ENCODE measurements at places on chromosomes 16 and 17.
A peak's percentile ranks its signal among the peaks of the same experiment; 100 is the strongest.

DNA sequence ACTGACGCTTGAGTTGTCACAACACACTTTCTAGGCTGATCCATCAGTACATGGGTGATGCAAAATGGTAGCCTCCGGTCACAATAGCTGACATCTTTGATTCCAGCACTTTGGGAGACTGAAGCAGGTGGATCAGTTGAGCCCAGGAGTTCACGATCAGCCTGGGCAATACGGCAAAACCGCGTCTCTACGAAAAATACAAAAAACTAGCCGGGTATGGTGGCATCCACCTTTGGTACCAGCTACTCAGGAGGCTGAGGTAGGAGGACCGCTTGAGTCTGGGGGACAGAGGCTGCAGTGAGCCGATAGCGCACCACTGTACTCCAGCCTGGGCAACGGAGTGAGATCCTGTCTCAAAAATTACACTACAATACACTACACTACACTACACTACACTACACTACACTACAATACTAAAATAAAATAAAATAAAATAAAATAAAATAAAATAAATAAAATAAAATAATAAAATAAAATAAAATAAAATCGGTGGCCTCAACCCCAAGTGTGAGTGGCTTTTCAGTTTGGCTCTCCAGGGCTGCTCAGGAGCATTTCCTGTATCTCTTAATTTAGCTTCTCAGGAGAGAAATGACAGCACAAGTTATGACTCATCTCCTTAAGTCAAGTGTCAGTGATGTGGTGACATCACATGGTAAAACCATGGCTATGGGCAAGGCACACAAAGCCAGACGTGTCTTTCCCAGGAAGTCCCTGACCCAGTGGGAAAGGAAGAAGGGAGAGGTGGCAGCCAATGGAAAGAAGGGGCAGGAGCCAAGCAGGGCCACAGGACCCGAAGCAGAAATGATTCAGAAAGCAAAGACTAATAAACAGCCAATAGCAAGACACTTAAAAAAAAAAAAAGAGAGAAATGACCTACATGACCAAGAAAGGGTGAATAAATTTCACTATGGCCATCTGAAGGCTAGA is 75.3 kb upstream of the TBC1D3K start:
- no peak for DNase-seq

DNA sequence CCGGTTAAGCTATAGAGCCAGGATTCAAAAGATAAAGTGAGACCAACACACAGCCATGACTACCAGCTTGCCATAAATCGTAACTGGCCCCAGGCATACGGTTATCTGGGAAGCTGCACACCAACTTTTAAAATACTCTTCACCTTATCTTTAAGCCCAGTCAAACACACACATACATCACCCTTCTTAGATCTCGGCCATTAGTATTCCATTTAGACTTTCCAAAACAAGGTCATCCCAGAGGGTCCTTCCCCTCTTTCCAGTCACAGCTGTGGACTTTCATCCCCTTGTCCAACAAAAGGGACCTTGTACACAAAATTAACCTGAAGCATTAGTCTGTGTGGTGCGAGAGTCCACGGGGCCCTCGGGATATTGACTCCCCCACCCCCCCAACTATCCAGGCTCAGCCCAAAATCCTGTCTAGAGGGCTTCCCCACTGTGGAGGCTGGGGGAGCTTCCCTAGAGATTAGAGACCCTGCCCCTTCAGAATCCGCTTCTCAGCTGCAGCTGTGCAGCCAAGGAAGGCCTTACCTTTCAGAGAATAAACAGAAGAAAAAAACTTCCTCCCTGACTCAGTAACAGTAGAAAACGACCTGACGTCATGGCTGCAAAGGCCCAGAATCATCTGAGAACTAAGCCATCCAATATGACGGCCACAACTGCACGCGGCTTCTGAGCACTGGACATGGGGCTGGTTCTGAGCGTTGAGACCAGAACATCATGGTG is 9.9 kb downstream of the ZFHX3 start:
- DNase-seq, result no peak

- no peak for DNase-seq
These were observed 45.9 kb downstream of the JPH3 start for GRCh38 chr16:87648236-87648635.

DNA sequence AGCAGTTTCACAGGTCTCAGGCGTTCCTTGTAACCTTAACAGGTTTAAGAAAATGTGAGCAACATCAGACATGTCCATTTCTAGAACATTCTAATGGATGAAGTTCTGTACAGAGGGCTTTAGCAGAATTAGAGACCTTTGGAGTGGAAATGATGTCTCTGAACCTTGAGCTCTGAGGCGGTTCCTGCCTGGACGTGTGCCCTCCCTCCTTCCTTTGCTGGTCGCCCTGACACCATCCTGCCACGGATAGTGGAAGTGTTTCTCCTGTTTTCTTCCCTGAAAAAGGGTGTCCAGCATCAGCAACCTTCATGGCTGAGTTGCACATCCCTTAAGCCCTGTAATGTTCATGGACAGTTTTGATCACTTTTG is 11.1 kb downstream of the SPATA33 start:
- DNase-seq, result no peak

DNA sequence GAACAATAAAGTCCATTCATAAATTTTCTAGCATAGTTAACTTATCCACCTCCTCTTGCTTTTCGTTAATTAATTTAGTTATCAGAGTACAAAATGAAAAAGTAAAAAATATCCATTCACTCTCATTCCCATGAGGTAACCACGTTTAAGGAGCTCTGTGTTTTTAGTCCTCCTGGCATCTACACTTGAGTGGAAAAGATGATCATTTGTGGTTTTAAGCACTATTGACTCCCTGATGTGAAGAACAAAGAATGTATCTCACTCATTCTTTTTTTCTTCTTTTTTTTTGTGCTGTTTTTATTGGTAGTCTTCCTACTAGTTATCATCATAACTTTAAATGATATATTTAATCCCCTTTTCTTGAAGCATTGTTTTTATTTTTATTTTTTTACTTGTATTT is 26.1 kb downstream of the QPRT start:
- DNase-seq, result no peak

GRCh38 chr16:24736758-24737157 is 7.3 kb downstream of the TNRC6A start:
- no peak for DNase-seq

GRCh38 chr17:29590411-29591145 is 1.1 kb upstream of the GIT1 start:
- DNase-seq, result no peak

GRCh38 chr17:72422204-72422504 is 301.3 kb downstream of the SOX9 start:
- DNase-seq, result no peak

- DNase-seq, result no peak
These were observed 48.0 kb upstream of the ZFHX3 start for GRCh38 chr16:73095885-73096421.

GRCh38 chr16:68444056-68444657 is 4.2 kb downstream of the SMPD3 start:
- DNase-seq, result no peak

DNA sequence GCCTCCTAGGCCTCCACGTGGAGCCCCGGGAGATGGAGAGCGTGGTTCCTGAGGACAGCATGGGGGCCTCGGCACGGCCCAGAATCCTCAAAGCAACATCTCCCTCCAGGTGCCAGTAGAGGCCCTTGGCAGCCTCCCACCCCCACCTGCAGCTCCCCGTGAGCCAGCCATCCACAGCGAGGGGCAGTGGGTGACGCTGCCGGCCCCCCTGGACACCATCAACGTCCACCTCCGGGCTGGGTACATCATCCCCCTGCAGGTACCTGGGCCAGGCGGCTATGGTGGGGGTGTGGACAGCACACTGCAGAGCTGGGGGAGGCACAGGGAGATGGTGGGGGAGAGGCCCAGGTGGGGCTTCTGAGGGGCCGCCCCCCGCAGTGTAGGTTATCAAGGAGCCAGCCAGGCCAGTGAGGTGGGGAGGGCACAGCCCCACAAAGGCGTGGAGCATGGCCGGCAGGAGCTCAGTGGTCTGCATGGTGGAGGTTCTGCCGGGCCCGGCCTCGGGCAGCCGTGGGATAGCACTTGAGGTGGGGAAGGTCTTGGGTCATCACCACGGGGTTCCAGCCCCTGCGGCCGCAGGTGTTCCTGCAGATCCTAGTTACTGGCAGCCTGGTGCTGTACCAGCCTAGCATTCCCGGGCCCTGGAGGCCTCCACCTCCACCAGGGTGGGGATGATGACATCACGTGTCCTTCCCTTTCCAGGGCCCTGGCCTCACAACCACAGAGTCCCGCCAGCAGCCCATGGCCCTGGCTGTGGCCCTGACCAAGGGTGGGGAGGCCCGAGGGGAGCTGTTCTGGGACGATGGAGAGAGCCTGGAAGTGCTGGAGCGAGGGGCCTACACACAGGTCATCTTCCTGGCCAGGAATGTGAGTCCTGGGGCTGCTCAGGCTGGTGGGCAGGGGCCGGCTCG is 16.4 kb downstream of the GAA start:
- no peak for DNase-seq

GRCh38 chr16:88747588-88748301 is 37.3 kb downstream of the PIEZO1 start:
- peak; percentile 67 for DNase-seq

Measured in GM12892 (cell line).